ENCODE measurements at places on chromosomes 2 and 18. TPM values are rescaled to one million over a fixed set of nuclear protein-coding genes. Genes with fewer than 3 reads are reported as not detected.
A peak's percentile ranks its signal among the peaks of the same experiment; 100 is the strongest.

KATNAL2 gene
- 0.42 TPM for total RNA-seq

UBE2F gene
- 30.5 TPM for total RNA-seq

VWC2L gene
- not detected for total RNA-seq

RFX8 gene
- 0.08 TPM for total RNA-seq

PSTPIP2 gene
- 14.7 TPM for total RNA-seq

EVA1A gene
- total RNA-seq: 206 TPM

GPR155 gene
- 3.9 TPM for total RNA-seq

KCNJ3 gene
- total RNA-seq: 1.3 TPM

PKDCC gene
- total RNA-seq: 76.0 TPM

MRPL30 gene
- 21.0 TPM for total RNA-seq

CD302 gene
- 65.9 TPM for total RNA-seq

CXCR1 gene
- total RNA-seq: 1.8 TPM

DNA sequence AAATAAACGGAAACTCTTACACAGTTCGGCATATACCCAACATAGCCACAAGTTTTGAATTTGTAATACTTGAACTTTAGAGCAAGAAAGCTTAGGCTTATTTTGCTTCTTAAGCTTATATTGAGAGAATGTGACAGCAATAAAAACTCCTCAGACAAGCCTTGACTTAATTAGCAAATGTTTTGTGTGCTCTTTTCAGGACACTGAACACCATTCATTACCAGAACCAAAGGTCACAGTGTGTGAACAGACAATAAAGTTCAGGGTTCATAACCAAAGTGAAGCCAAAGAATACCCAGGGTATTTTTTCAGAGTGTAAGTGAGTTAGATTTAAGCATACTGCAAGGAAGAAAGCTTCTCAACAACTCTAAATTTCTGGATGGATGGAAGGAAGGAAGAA lies 605.8 kb downstream of the METTL4 start:
- no peak for DNase-seq

DNA sequence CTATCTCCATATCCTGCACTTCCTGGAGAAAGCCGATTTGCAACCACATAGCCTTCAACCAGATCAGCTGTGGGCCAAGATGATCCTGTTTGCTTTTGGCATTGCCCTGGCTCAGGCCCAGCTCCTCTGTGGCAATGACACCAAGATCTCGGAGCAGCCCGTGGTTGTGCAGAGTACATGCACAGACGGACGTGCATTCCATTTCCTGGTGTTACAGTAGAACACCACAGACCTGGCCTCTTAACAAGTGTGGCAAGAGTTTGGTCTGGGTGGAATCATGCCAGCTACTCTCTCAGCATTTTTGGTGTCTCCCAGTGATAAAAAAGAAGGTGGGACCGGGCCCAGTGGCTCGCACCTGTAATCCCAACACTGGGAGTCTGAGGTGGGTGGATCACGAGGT lies 20.0 kb downstream of the MALT1 start:
- no peak for DNase-seq

DNA sequence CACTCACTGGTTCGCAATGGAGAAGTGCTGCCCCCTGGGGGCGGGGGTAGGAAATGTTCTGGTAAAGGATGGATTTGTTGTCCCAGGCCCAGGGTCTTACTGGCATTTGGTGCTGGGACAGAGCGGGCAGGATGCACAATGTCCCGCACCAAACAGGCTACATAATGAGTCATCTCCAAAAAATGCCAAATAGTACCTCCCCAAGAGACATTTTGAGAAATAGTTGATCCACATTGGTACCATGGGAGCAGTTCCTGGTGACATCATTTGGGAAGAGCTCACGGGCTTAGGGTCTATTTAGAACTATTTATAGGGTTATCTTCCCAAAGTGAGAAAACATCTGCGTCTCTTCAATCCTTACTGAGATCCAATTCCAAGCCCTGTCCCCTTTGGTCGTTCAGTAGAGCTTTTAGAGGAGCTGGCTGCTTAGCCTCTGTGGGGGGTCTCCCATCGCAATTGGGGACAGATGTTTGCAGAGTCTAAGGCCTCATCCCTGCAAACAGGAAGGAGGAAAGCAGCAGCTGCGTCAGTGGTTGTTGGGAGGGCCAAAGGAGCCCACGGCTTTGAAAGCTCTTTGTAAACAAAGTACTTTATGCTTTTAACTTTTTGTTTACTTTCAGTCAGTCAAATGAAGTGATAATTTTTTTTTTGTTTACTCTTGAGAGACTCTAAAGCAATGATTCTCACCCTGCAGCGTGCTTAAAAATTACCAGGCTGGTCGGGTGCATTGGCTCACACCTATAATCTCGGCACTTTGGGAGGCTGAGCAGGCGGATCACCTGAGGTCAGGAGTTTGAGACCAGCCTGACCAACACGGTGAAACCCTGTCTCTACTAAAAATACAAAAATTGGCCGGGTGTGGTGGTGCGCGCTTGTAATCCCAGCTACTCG lies 49.3 kb downstream of the GREB1 start:
- DNase-seq: peak; percentile 72

DNA sequence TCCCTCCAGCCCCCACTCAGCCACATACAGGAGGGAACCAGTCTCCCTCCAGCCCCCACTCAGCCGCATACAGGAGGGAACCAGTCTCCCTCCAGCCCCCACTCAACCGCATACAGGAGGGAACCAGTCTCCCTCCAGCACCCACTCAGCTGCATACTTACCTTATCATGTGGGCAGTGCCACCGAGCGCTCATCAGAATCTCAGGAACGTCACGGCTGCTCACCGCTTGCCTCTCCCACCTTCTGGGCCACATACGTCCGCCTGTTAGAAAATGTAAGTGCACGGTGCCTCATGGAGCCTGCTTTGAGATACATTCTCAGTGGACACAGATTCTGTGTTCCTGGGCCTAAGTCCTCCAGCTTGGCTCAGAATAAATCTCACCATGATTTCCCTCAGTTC lies 124.8 kb downstream of the PXDN start:
- DNase-seq: no peak

DNA sequence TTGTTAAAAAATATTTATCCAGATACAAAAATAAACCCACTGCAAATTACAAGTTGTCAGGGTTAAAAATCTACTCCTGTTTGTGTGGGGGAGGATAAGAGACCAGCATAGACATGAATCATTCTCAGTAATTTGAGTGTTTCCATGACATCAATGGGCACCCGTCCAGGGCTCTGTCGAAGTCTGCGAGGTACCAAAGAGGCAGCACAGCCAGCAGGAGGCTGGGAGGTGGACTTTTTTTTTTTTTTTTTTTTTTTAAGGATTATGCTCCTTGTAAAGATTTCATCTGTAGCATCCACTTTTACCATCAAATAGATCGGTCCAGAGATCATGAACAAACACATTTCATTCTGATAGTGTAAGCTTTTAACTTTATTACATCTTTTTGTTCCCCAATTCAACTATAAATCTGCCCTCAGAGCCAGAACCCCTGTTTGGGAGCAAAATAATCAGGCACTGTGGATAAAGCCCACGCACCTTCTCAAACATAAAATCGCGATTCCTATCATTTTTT lies 182.0 kb downstream of the TCF4 start:
- DNase-seq: no peak

DNA sequence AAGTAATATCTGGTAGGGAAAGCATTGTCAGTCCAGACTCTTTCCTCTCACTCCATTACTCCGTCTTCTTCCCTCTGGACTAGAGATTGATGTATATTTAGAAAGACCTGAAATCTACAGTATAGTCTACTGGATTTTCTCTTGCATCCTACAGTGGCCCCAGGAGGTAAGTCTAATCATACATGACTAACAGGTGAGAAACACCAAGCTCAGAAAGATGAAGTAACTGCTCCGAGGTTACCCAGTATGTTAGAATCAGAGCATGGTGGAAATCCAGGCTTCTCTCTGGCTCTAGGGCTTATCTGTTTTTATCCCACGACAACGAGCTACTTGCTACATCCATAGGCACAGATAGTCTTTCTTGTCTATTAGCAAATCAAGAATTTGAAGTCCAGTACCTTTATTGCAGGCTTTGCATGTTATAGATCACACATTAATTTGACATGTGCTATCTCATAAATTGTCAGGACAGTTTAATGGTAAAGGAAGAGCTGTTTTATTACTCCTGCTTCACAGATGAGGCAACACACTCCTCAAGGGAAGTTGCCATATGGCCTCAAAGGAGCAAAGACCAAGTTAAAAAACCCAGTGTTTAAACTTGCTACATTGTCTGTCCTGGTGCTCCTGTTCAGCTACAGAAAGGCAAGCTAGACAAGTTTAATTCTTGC lies 484.3 kb downstream of the THSD7B start:
- DNase-seq: no peak

DNA sequence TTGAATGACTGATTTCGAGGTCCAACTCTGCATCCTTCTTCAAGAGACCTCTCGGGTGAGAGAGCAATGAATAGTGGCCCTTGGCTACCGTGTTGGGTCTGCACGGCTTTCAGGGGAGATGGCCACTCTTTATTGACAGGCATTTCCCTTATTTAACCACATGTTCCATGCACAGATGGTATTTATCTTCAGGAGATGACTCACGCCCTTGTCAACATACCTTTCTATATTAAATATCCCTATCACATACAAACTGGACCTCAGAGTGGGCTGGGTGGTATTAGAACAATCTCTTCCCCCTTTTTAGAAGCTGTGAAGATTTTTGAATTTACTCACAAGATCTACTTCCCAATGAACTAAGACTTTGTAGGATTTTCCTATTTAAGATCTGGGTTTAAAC lies 109.6 kb upstream of the CDC42EP3 start:
- DNase-seq: no peak

DNA sequence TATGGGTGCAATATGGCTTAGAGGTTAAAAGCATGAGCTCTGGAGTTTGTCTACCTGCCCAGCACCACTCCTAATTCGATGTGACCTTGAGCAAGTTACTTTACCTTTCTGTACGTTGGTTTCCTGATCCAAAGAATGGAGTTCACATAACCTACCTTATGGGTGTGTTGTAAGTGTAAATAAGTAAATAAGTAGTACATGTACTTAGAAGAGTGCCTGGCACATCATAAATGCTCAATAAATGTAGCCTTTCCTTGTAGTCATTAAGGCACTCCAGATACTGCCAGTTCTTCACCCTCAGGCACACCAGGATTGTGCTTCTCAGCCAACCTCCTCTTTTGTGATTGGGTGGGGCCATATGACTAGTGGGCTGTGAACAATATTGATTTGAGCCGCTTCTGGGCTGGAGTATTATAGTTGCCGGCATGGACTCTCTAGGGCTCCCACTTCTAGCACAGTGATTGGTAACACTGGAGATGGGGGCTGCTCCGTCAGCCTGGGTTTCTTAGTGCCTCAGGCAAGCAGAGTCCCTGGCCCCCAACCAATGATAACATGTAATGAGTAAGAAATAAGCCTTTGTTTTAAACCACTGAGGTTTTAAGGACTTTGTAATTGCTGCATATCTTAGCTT lies 101.7 kb upstream of the NOSTRIN start:
- no peak for DNase-seq

- DNase-seq: no peak
Observed at GRCh38 chr2:116737951-116738350, 1076.5 kb upstream of the DDX18 start.

- DNase-seq: no peak
Observed at GRCh38 chr2:188811522-188811921, 162.7 kb upstream of the COL3A1 start.

DNA sequence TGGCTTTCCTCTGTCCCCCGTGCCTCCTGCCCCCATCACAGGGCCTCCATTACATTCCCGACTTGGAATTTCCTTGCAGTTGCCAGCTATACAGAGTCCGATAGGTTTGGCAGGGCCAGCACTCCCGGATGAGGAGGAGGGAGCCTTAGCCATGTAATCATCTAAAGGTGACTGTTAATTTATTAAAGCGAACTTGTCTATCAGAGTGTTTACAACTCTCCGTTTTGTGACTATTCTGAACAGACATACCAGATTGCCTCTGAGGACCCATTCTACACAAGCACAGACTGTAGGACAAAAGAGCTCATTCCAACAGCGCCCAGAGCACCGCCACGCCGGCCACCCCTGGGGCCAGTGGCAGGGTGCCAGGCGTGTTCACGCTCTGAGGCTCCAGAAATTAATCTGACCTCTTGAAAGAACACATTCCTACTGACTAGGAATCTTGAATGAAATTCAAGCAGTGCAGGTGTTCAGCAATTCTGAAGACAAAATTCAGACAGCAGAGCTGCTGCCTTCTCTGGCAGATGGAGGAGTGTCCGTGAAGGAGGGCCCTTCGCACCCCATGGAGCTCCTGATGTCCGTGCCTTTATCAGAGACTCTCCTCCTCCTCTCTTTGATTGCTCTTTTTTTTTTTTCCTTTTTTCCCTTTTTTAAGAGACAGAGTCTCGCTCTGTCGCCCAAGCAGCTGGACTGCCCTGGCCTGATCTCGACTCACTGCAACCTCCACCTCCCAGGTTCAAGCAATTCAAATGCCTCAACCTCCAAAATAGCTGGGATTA lies 58.1 kb upstream of the RALBP1 start:
- DNase-seq: no peak

- no peak for DNase-seq
Observed at GRCh38 chr2:126698376-126698775, 42.4 kb downstream of the GYPC start.

DNA sequence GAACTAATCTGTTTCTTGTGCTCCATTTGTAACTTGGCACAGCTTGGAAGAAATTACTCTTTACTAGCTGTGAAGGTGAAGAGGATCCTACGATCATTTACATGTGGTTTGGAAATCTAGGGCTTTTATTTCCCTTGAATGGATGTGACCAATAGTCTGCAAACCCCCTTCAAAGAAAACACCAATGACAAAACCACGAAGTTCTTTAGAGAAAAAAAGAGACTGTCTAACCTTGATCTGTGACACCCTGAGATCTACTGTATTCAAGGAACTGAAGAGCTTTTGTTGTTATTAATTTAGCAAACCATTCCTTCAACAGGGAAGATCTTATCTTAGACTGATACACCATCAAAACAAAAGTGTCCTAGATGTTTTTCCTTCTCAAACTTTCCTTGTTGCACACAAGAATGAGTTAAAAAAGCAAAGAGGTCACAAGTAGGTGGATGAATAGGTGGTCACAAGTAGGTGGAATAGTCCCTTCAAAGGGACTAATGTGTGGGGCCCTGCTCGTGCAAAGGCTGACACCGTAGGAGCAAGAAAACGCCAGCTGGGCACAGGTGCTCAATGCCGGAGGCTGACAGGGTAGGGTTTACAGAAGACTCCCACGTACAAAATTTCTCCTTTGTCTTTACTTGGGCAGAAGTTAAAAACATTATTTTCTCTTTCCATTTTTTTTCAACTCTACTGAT lies 95.6 kb upstream of the ITGB6 start:
- no peak for DNase-seq
